RPMI7951 (cell line): ENCODE measurements at places on chromosomes 13 and 19. TPM values are rescaled to one million over a fixed set of nuclear protein-coding genes. Genes with fewer than 3 reads are reported as not detected.
A peak's percentile ranks its signal among the peaks of the same experiment; 100 is the strongest.

The PNPLA6 gene
- 44.7 and 51.5 TPM in 2 replicates for total RNA-seq

GRCh38 chr19:13066933-13067807 lies 35.5 kb downstream of the LYL1 start:
- DNase-seq, result no peak

DNA sequence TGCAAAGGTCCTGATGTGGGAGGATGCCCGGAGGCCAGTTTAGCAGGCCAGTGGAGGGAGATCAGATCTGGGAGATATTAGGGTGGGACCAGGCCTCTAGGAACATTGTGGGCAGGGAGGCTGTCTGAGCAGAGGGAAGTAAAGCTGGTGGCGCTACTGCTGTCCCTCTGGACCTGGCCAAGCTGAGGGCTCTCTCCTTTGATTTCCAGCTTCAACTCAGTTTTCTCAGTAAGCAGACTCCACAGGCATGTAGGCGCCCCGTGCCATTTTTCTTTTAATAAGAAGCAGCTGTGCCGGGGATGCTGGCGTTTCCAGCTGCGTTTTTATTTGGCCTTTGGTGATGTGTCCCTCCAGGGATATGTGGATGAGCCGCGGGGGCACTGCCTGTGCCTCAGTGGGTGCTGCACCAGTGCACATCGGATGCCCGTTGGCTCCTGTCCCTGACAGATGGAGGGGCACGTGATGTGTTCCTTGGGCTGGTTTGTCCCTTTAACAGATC lies 6.7 kb downstream of the DNM2 start:
- DNase-seq, result peak; percentile 4

The CUL4A gene
- 69.4 and 72.4 TPM in 2 replicates for total RNA-seq

The CYP4F11 gene
- total RNA-seq, result not detected in 2 replicates

The ZNF468 gene
- 14.8 and 22.9 TPM in 2 replicates for total RNA-seq

GRCh38 chr13:75792526-75793187 lies 156.5 kb downstream of the LMO7 start:
- peak; percentile 18 for DNase-seq

The RAB4B gene
- total RNA-seq, result 19.6 and 23.0 TPM in 2 replicates
